Left hindlimb (tissue), 1 donor: ENCODE measurements at places on chromosomes 7 and 10.
A peak's percentile ranks its signal among the peaks of the same experiment; 100 is the strongest.

DNA sequence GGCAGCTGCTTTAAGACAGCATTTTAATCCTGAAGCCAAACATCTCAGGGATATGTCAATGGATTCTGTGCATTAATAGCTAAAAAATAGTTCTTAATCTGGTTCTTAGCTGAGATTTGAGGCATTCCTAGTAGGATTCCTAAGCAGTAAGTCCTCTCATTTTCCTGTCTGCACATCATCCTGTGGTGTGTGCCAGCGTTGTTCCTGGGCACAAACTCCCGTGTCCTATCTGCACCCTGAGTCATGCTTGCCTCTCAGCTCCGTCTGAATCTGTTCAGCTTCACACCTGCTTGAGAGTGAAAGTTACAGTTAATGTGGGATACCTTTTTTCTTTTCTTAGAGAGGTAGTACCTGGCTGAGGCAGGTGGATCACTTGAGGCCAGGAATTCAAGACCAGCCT, 19.5 kb downstream of the BAG3 start:
- DNase-seq: no peak

GRCh38 chr10:80699602-80700039, 161.9 kb downstream of the SH2D4B start:
- peak; percentile 75 for DNase-seq

- no peak for DNase-seq
These were observed 26.8 kb downstream of the TRDMT1 start for GRCh38 chr10:17174626-17175025.

DNA sequence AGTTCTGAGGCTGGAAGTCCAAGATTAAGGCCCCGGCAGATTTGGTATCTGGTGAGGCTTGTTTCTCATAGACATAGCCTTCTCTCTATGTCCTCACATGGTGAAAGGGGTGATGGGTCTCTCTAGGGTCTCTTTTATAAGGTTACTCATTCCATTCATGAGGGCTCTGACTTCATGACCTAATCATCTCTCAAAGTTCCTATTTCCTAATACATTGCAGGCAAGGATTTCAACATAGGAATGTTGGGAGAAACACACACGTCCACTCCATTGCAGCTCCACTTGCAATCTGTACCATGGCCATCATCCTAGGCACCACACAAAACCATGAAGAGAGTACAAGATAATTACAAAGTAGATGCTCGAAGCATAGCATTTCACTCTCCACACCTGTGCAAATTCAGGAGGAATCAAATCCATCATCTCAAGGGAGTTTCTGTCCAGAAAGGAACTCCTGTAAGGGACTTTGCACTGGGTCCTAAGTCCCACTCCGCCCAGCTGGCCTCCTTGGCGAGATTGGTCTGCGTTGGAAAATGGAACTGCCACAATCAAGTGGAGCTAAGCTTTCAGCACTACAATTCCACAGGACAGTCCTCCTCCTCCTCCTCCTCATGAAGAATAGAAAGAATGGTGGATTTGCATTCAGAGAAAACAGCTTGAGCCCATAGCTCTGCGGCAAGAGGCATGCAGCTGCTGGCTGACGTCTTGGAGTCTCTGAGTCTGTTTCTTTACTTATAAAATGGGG, 8.8 kb downstream of the DDC start:
- no peak for DNase-seq

DNA sequence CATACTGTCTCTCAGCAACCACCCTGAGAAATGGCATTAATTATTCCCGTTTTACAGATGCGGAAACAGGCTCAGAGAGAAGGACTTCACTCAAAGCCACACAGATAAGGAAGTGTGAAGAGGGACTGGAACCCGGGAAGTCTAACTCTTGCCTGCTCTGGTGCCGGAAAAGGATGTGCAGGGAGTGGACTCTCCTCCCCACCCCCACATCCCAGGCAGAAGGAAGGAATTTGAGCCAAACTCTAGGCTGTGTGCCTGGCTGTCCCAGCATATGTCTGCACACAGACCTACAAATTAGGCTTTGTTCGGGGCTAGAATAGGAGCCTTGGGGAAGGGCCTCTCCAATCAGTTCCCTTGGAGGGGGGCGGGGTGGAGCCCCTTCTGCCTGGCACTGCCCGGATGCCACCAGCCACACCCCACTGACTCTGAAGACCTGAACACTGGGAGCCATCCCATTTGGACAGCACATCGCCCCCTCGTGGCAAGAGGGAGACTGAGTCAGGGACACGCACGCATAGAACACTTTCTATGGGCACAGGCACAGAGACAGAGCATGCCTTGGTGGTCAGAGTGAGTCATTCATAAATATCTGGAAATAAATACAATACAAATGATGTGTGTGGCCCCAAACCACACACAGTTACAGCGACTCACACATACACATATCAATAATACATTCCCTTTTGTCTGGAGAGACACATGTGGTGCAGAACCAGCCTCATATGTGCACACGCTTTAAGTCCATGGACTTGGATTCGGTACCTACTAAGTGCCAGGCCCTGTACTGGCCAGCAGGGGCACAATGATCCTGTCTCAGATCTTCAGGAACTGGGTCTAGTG, 13.1 kb downstream of the LZTS2 start:
- DNase-seq: peak; percentile 84

DNA sequence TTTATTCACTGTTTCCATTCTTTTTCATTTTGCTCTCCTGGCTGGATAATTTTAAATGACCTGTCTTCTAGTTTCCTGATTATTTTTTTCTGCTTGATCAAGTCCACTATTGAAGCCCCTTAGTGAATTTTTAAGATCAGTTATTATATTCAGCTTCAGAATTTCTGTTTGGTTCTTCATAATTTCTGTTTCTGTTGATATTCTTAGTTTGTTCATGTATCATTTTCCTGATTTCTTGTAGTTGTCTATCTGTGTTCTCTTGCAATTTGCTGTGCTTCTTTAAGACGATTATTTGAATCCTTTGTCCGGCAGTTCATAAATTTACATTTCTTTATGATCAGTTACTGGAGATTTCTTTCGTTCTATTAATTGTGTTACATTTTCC, 75.2 kb upstream of the CCDC71L start:
- DNase-seq: no peak

- no peak for DNase-seq
These were observed 4.0 kb upstream of the MINPP1 start for GRCh38 chr10:87500646-87501048.

DNA sequence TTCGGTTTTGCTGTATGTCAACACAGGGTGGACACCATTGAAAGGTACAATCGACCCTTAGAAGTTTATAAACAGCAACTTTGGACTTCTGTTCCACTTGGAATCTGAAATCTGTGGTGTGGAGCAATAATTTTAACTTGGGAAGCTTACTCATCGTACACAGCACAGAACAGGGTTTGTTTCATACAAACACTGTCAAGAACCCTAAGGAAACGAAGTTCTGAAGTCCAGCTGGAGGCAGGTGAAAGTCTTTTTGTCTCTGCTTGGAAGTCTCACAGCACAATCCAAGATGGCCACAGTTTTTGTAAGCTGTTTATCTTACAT, 31.5 kb downstream of the NMT2 start:
- DNase-seq: no peak

DNA sequence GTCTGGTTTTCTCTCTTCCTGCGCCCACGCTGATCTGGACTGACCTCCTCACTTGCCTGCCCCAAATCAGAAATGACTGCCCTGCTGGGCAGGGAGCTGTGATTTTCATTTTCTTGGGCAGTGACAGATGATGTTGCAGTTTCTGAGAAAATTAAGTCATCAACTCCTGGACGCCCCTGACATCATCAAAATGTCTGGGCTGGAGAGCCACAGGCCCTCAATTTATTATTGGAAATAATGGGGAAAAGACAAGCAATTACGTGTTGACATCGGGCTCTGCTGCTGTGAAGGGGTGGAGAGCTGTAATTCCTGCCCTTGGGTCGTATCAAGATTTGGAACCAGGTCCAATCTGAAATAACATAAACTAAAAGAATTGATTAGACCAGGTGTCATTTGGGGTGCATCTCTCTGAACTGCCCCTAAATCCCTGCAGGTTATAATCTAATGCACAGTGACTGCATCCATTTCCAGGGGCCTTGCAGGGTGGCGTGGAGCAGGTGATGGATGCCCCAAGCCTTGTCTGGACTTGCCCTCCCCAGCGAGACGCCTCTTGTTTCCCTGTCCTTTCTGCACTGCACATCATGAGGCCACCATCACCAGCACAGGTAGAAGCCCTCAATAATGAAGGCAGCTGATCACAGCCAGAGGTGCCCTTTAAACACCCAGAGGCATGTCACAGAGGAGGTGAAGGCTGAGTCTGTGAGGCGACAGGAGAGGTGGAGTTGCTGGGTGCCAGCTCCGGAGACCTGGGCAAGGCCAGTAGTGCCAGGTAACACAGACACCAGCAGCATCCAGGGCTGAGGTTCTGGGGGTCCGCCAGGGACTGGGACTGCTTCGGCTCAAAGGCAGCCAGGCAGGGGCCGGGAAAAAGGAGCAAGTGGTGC, 98.7 kb downstream of the HTR5A start:
- DNase-seq: no peak

DNA sequence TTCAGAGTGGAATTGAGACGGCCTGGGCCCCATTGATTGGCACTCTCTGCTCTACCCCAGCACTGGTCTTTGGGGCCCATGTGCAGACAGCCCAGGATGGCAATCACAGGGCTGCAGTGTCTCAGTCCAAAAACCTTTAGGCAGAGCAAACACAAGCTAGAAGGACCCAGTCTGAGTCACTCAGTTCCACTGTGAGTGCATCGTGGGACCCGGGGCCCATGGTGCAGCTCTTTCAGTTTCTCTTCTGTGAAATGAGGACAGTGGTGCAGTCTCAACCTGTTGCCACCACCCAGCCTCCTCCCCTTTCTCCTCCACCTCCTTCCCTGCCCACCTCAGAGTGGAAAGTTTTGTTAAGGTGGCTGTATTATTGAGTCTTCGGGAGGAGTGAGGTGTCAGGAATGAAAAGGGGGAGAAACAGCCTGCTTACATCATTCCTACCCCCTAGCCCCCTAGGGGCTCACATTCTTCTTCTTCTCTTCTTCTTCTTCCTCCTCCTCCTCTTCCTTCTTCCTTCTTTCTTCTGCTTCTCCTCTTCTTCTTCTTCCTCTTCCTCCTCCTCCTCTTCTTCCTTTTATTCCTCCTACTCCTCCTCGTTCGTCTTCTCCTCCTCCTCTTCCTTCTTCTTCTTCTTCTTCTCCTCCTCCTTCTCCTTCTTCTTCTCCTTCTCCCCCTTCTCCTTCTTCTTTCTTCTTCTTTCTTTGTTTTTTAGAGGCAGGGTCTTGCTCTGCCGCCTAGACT, 19.5 kb upstream of the CARD11 start:
- DNase-seq: no peak

GRCh38 chr10:608331-609261, 80.9 kb downstream of the DIP2C start:
- no peak for DNase-seq

DNA sequence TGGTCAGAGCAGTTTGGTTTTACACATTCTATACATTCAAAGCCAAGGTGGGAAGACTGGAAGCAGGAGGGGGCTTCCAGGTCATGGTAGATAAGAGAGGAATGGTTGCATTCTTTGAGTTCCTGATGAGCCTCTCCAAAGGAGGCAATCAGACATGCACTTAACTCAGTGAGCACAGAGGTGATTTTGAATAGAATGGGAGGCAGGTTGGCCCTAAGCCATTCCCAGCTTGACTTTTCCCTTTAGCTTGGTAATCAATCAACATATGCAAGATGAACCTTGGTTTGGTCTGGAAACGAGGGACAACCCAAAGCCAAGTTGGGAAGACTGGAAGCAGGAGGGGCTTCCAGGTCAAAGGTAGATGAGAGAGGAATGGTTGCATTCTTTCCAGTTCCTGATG, 31.4 kb downstream of the TCERG1L start:
- no peak for DNase-seq

- DNase-seq: no peak
These were observed 108.7 kb upstream of the PRR15 start for GRCh38 chr7:29454899-29455451.

- DNase-seq: peak; percentile 28
These were observed 20.5 kb downstream of the GRID1 start for GRCh38 chr10:86345859-86346798.
